T-helper 1 cell (primary cell): ENCODE measurements at places on chromosomes 7 and 10.

GRCh38 chr7:40315277-40315676, 180.5 kb downstream of the SUGCT start:
- no peak for DNase-seq

GRCh38 chr7:44966731-44967538, 11.9 kb downstream of the MYO1G start:
- DNase-seq = peak; percentile 0

GRCh38 chr7:154409703-154410311, 357.6 kb downstream of the DPP6 start:
- no peak for DNase-seq

- no peak for DNase-seq
Measured at GRCh38 chr10:28794986-28795385, 117.7 kb downstream of the BAMBI start.

DNA sequence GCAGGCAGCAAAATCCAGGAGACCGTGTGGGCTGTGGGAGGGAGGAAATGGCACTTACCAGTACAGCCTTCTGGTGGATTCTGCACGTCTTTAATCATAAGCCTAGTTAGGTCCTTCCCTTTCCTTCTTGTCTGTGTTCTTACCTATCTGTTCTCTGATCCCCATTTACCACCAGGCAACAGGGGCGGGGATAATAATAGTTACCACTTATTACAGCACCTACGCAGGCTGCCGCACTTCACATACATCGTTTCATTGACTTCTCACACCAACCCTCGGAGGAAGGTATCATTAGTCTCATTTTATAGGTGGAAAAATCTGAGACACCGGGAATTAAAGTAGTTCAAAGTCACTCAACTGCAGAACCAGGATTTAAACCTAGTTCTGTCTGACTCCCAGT, 4.5 kb upstream of the EPHA1 start:
- DNase-seq = no peak

DNA sequence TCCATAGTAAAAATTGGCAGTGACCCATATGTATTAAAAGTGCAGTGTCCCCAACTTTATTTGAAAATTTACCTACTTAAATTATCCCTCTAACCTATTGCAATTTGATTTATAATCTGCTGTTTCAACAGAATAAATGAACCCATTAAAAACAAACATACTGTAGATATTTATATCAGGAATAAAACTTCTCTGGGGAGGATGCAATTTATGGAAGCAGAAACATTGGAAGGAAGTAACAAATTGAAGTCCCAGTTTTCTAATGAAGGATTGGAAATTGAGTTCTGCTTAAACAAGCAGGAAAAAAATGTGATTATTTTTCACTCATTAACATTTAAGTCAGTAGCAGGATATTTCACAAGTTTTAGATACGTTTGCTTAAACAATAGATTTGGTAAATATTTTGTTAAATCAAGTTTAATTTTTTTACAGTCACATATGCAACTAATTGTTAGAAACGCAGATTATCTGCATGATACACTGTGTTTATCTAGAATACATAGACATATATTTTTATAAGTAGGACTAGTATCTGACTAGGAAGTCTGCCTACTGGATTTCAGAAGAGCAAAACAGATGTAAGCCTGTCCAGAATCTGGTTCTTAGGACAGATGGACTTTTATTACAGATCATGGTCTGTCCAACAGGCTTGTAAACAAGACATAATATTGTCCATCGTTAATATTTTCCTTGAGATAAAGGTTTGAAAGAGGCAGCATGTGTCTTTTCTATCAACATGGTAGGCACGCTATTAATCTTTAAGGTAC, 5.3 kb downstream of the AGMO start:
- DNase-seq = no peak

GRCh38 chr10:24690961-24691512, 32.6 kb downstream of the ARHGAP21 start:
- no peak for DNase-seq

GRCh38 chr10:36183726-36184125, 541.6 kb upstream of the FZD8 start:
- no peak for DNase-seq
